ENCODE measurements at places on chromosomes 1 and 21.

DNA sequence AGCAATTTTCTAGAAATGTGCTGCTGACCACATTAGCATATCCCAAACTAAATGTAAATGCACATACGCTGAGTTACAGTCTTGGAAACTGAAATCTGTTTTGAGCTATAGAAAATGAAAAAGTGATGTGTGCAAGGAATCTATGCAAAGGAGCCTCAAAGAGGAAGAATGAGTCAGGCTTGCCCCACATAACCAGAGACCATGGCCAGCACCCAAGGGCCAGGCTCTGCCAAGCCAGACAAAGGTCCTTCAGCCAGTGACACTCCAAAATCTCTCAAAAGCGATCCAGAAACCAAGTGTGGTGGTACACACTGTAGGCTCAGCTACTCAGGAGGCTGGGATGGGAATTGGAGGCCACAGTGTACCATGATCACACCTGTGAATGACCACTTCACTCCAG lies 195.2 kb downstream of the TOMM20 start:
- DNase-seq: no peak

DNA sequence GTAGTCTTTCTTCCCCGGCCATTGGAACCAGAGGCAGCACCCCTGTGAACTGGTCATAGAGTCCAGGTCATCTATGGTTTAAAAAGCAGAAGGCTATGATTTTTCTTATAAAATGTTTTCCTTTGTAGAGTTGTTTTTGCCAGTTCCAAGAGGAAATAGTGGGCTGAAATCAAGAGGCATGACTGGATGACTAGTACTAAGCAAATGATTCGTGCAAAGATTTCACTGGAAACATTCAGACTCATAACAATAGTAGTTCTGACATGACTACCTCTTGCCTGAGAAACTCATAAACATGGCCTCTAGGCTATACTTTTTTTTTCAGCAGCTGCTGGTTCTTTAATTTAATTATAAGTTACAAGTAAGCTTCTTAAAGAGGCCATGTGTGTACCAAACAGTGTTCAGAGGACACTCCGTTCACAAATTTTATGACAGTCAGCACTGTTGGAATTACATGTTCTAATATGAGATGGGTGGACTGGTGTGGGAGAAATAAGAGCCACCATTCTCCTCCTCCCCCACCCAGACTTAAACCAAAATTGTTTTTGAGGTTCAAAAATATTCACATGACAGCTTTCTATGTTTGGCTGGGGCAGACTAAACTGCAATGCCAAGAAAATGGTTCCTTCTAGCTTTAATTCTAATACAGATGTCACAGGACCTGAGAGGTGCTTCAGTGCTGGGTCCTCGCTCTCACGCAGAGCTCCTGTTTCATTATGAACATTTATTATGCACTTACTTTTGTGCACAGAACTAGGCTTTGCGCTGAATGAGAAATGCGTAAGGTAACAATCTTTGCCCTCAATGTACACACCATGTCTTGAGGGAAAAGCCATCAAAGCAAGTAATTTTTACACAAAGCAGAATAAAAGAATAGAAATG lies 147.5 kb downstream of the ZC3H11B start:
- DNase-seq: no peak

GRCh38 chr1:113247782-113248181 lies 142.5 kb upstream of the MAGI3 start:
- DNase-seq: no peak

- DNase-seq: no peak
These were observed 88.3 kb downstream of the COL24A1 start for GRCh38 chr1:86068271-86068721.

DNA sequence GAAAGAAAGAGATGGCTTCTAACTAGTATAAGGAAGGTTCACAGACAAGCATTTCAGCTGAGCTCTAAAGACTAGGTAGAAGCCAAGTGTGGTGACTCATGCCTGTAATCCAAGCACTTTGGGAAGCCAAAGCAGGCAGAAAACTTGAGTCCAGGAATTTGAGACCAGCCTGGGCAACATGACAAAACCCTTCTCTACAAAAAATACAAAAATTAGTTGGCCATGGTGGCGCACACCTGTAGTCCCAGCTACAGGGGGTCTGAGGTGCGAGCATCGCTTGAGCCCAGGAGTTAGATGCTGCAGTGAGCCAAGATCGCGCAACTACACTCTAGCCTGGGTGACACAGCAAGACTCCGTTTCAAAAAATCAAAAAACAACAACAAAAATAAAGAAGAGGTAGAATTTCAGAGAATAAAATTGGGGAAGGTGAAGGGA lies 27.8 kb downstream of the FBXO42 start:
- DNase-seq: no peak

DNA sequence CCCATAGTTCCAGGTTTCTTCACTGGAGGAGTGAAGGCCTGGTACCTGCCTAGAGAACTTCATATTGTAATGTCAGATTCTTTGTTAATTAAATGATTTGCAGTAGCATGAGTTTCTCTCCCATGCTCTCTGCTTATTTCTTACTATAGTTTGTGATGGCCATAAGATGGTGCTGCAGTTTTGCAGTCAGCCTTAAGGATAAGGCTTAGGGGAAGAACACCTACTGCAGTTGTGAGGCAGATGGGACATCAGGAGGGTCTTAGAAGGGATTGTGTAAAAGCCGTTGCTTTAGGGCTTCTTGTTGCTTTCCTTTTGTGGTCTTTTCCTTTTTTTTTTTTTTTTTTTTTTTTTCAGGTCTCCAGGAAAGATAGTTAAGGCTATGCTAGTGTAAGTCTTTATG lies 61.8 kb downstream of the MACF1 start:
- DNase-seq: no peak

DNA sequence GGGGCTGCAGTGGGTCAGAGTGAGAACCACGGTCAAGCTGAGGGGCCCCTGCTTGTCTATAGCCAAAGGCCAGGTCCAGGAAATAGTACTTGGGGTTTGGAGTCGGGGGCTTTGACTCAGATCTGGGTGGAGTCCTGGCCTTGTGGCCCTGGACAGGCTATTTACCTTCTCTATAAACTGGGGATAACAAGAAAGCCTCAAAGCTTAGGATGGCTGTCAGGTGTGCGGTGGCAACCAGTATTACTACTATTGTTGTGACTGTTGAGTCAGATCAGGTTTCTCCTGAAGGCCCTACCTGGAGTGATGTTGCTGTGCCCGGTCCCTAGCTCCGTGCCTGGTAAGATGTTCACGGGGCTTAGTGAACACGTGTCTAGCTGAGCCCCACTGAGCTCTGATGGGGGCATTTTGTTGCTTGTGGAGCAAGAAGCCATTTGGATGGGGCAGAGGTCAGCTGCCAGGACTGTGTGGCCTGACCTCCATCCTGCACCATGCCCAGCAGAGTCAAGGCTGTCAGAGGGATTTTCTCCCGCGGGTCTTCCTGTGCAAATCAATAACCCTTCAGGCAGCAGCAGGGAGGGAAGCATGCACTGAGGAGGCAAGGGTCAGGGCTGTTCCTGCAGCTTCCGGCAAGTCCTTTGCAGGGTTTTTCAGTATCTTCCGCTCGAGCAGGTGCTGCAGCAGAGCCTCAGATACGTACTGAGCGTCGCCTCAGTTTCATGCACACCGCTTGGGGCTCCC lies 170.3 kb downstream of the CAMTA1 start:
- DNase-seq: no peak

GRCh38 chr21:35652196-35652595 lies 408.1 kb downstream of the SETD4 start:
- no peak for DNase-seq

- no peak for DNase-seq
These were observed 12.5 kb downstream of the AGRN start for GRCh38 chr1:1032424-1032823.
